Activated naive CD8-positive, alpha-beta T cell treated with anti-CD3 and anti-CD28 coated beads for 36 hours (primary cell): ENCODE measurements at places on chromosomes 3 and 15.
A peak's percentile ranks its signal among the peaks of the same experiment; 100 is the strongest.

GRCh38 chr3:133479895-133480669 lies 80.2 kb downstream of the BFSP2 start:
- peaks cover 50% of the 10 kb centered on the region for H3K4me1 ChIP-seq
- H3K36me3 ChIP-seq, result peaks cover 5% of the 10 kb centered on the region
- no peak overlapping the region for H3K27ac ChIP-seq
- no peak for DNase-seq

DNA sequence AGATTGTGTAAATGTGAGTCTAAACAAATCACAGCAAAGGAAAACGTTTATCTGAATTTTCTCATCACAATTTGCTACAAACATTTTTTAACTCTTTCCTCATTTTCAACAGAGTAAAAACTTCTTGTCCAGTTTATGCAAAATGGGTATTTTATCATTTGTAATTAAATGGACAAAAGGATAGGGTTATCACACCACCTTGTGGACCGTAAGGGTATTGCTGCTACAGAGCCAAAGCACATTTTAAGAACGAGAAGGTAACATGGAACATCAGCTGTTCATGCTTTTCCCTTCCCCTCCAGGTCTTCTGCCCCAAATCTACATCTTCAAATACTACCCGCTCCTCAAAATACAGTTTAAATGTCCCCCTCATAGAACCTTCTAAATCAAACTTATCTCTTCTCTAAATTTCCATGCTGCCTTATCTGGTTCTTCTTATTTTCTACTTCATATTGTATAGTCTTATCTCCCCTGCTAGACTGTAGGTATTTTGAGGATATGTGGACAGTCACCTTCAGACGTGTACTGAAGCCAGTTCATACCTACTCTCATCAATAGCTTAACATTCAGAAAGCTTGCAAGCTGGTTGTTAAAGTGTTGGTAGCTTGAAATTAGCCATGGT lies 12.8 kb upstream of the SETMAR start:
- H3K4me3 ChIP-seq, result no peak overlapping the region
- peak; percentile 11 for DNase-seq

- no peak overlapping the region for H3K4me3 ChIP-seq
- H3K36me3 ChIP-seq, result no peaks in the 10 kb centered on the region
- H3K27me3 ChIP-seq, result peaks cover 28% of the 10 kb centered on the region
- peaks cover 4% of the 10 kb centered on the region for H3K4me1 ChIP-seq
- no peak for DNase-seq
Observed at GRCh38 chr3:179961071-179961702, 75.5 kb downstream of the PEX5L start.

DNA sequence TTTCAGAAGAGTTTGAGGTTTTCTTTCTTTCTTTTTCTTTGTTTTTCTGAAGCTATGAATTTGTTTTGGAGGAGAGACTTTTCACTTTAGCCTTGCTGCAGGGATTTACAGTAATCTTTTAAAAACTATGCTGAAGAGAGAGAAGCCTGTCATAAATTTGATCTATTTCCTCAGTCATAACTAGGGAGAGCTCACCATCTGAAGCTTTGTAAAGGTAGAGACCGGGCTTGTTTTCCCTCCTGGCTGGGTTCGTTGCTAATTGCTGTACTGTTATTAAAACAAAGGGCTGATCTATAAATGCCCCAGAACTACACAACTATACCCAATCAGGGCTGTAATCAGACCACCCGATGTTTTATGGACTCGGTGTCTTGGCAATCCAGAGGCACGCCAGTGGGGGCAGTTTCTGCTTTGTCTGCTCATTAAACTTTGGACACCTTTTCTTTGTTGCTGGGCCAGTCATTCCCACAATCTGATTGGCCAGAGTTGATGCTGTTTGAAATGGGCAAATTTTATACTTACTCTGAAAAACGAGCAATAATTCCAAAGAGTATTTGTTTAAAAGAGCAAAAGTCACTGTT lies 164.3 kb downstream of the CACNA1D start:
- no peaks in the 10 kb centered on the region for H3K4me1 ChIP-seq
- H3K4me3 ChIP-seq, result no peak overlapping the region
- H3K36me3 ChIP-seq, result no peaks in the 10 kb centered on the region
- no peak overlapping the region for H3K27ac ChIP-seq

DNA sequence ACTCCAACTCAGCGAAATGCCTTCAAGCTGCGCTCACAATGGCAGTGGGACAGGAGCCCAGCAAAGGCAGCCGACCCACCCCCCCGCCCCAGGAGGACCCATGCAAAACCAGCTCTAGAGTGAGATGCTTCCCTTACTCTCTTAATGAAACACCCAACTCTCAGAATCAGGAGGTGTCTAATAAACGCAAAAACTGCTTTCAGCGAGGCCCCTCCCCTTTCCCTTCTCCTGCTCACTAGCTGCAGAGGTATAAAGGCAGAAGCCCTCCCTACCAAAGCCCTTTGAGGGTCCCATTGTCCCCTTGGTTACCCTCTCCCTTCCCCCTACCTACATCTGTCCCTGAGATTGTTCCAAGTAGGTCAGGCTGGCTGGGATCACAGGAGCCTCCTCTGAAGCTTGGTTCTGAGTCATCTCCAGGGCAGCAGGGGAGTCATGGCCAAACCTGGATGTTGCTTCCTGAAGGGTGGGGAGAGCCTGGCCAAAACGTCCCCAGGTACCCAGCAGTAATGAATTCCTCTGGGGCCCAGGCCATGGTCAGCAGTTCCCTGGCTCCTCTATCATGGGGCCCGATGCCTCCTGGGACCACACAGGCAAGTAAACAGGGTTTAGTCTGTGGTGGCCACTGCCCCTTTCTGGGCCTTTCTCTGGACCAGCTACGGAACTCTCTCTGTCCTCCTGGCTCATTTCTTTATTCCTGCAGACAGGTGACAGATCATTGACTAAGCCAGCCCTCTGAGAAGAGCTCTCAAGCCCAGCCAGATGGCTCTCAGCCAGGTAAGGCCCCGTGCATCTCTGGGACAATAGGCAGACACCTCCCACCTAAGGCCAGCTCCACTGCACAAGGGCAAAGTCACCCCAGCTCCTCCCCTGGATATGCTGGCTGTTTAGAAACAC lies 8.6 kb downstream of the KLHL25 start:
- H3K27me3 ChIP-seq, result no peaks in the 10 kb centered on the region
- peak overlapping the region; percentile 55 for H3K4me3 ChIP-seq
- peaks cover 46% of the 10 kb centered on the region for H3K4me1 ChIP-seq
- no peaks in the 10 kb centered on the region for H3K36me3 ChIP-seq
- no peak for DNase-seq

DNA sequence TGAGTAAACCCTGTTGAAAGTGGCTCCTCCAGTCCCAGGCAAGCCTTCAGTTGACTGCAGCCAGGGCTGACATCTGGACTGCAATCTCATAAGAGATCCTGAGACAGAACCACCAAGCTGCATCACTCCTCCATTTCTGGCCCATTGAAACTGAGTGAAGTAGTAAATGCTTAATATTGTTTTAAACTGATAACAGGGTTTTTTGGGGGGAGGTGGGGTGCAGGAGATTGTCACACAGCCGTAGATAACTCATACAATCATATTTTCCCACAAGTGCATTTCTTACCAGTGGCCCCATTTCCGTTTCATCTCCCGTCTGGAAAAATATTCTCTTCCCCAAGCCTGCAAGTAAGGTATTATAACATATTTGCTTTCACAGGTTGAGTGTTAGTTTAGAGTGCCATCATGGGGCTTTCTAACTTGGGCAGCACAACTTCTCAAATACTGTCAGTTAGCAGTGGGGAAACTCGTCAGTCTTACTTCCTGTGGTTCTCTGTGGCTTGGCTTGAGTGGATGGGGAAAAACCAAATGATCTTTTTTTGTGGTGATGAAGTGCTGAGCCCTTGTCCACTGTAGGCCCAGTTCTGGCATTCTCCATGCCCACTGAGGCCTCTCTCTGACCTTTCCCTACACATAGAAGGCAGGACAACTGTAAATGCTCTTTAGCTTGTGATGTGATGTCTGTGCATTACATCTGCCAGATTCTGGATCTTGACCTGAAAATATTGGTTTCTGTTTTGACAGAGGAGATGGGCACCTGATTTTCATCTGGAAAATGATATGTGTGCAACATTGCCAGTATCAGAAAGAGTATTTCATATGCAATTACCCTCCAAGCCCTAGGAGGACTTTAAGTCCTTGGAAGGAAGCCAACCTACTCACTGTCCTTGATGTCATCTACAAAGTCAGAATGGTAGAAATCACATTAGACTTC lies 90.1 kb upstream of the BHLHE40 start:
- H3K4me3 ChIP-seq, result peak overlapping the region; percentile 29
- peaks cover 34% of the 10 kb centered on the region for H3K4me1 ChIP-seq
- no peaks in the 10 kb centered on the region for H3K27me3 ChIP-seq
- H3K36me3 ChIP-seq, result peaks cover 18% of the 10 kb centered on the region

GRCh38 chr3:185852635-185853034 lies 27.8 kb upstream of the IGF2BP2 start:
- peaks cover 7% of the 10 kb centered on the region for H3K27me3 ChIP-seq
- no peak overlapping the region for H3K27ac ChIP-seq
- no peak for DNase-seq
- no peak overlapping the region for H3K4me3 ChIP-seq
- H3K4me1 ChIP-seq, result no peaks in the 10 kb centered on the region
- H3K36me3 ChIP-seq, result no peaks in the 10 kb centered on the region

- no peak for DNase-seq
- no peak overlapping the region for H3K27ac ChIP-seq
- H3K36me3 ChIP-seq, result no peaks in the 10 kb centered on the region
- peaks cover 11% of the 10 kb centered on the region for H3K4me1 ChIP-seq
- no peaks in the 10 kb centered on the region for H3K27me3 ChIP-seq
- H3K4me3 ChIP-seq, result no peak overlapping the region
Observed at GRCh38 chr3:129624347-129625071, 18.0 kb upstream of the PLXND1 start.

DNA sequence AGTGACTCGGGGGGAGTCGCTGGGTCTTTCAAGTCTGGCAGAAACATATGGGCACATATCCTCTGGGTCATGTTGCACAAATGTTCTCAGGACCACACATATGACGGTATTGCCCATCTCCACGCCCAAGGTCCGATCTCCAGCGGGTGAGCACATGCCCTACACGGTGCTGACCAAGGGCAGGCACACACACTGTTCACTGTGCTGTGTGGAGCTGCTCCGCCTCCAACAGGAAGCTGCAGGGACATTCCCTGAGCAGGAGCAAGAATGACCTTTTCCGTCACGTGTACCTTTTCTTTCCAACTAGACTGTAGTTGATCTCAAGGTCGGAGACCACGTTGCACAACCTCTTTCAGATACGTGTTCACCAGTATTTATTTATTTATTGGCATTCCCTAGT lies 41.7 kb upstream of the B3GNT5 start:
- DNase-seq, result no peak
- H3K4me1 ChIP-seq, result peaks cover 56% of the 10 kb centered on the region
- H3K27me3 ChIP-seq, result no peaks in the 10 kb centered on the region
- H3K27ac ChIP-seq, result peak overlapping the region; percentile 80
- peaks cover 41% of the 10 kb centered on the region for H3K36me3 ChIP-seq

GRCh38 chr3:5122741-5123706 lies 932 bp downstream of the ARL8B start:
- peak overlapping the region; percentile 95 for H3K27ac ChIP-seq
- peaks cover 9% of the 10 kb centered on the region for H3K36me3 ChIP-seq
- peaks cover 43% of the 10 kb centered on the region for H3K4me1 ChIP-seq
- H3K27me3 ChIP-seq, result no peaks in the 10 kb centered on the region
- DNase-seq, result no peak

- H3K4me3 ChIP-seq, result peak overlapping the region; percentile 83
- no peak overlapping the region for H3K27ac ChIP-seq
- H3K36me3 ChIP-seq, result no peaks in the 10 kb centered on the region
- peak; percentile 44 for DNase-seq
Observed at GRCh38 chr3:182683453-182683852, 109.9 kb upstream of the ATP11B start.

DNA sequence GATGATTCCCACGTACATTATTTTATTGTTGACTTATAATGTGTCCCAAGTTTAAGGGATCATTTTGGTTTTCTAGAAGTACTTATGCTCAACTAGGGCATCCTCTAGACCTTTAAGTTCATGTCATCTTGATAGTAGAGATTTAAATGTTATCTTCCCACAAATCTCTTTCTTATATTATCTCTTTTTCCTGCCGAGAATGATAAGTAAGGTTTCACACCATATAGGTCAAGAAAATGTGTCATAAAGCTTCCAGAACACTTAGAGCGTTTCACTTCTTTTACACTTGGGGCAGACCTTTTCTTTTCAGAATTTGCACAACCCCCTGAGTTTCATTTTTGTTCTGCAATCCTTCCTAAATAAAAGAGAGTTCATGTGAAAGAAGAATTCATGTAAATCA lies 142.0 kb upstream of the CBLB start:
- peak overlapping the region; percentile 8 for H3K4me3 ChIP-seq
- peaks cover 10% of the 10 kb centered on the region for H3K36me3 ChIP-seq
- H3K4me1 ChIP-seq, result peaks cover 33% of the 10 kb centered on the region
- no peaks in the 10 kb centered on the region for H3K27me3 ChIP-seq
- no peak for DNase-seq
- peak overlapping the region; percentile 81 for H3K27ac ChIP-seq

- DNase-seq, result no peak
- no peak overlapping the region for H3K4me3 ChIP-seq
- H3K4me1 ChIP-seq, result no peaks in the 10 kb centered on the region
- no peak overlapping the region for H3K27ac ChIP-seq
- no peaks in the 10 kb centered on the region for H3K36me3 ChIP-seq
Observed at GRCh38 chr3:73254062-73254461, 192.6 kb downstream of the EBLN2 start.

DNA sequence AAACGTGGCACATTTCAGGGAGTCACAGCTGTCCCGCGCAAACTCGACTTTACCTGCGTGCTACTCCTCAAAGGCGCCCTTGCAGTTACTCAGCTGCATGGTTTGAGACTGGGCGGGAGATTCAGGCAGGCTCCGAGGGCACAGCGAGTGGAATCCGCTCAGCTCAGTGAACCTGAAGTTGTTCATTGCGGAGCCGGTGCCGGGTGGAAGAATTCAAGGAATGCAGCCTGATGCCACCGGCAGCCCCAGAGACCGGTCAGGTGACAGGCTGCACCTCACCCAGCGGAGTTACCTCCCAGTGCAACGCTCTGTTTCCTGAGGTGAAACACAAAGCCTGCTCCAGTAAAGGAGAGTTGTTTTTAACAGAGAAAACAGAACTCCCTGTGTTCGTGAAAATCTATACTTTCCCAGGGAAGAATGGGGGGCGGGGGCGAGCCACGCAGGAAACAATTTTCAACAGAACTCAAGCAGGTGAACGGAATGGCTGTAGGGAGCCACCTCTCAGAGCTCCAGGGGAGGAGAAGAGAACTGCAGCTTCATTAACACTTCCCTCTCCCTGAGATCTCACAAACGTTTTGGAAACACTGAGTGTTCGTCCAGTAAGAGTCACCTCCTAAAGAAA lies 3.8 kb downstream of the VEPH1 start:
- H3K4me1 ChIP-seq, result peaks cover 4% of the 10 kb centered on the region
- H3K27ac ChIP-seq, result no peak overlapping the region
- no peaks in the 10 kb centered on the region for H3K36me3 ChIP-seq
- peak overlapping the region; percentile 33 for H3K4me3 ChIP-seq
- peaks cover 42% of the 10 kb centered on the region for H3K27me3 ChIP-seq

DNA sequence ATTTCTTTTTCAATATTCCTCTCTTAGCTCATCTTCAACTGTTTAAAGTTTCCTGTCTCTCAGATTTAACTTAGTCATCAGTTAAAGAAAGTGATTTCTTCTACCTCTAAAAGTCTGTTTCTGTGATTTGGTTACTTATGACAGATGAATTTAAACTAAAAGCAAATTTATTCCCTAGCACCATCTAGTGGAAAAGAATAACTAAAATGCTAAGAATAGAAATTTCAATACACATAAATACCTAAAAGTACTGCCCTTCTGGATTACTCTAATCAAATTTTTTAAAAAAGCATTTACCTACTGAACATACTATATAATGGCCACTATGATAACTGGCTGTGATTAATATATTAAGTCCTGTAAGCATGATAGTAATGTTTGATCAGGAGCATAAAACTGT lies 14.0 kb upstream of the ZCWPW2 start:
- no peak for DNase-seq
- no peak overlapping the region for H3K4me3 ChIP-seq
- H3K4me1 ChIP-seq, result peaks cover 7% of the 10 kb centered on the region
- H3K27me3 ChIP-seq, result no peaks in the 10 kb centered on the region
